ENCODE measurements at places on chromosomes 13 and 19.

GRCh38 chr13:45196096-45196495 lies 4.7 kb downstream of the KCTD4 start:
- DNase-seq: no peak

GRCh38 chr13:41821238-41821594 lies 139.7 kb downstream of the VWA8 start:
- DNase-seq: no peak

DNA sequence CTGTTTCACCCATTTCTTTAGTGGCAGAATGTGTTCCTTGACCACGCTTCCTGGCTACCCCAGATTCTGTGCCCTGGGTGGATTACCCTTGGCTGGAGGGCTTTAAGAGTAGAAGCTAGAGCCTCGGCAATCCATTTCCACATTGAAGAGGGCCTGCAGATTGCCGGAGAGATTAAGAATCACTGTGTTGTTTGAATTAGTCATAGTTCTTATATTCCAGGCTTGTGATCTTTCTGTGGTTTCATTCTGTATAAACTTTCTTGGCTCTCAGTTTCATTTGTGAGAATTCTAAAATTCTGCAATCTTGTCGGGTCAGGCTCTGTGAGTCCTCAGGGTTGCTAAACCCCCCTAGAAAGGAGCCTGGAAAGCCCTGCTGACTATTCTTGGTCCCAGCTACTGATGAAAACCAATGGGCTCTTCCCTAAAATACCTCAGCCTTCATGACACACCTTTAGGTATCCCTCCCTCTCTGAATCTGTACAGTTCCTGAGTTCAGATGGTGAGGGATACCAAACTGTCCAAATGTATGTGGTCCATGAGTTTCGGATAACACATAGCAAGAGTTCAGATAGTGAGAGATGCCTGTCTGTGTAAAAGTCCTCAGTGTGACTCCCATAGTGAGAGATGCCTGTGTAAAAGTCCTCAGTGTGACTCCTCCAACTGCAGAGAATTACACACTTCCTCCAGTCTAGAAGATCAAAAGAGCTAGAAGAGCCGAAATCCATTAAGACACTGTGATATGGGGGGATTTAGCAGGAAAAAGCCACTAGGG lies 4.3 kb downstream of the PHF11 start:
- DNase-seq: no peak

GRCh38 chr13:40615619-40616018 lies 50.8 kb downstream of the FOXO1 start:
- DNase-seq: no peak

GRCh38 chr19:52941941-52942385 lies 18.7 kb upstream of the ZNF888 start:
- peak; percentile 4 for DNase-seq

GRCh38 chr19:577439-578392 lies 5.3 kb downstream of the BSG start:
- no peak for DNase-seq

DNA sequence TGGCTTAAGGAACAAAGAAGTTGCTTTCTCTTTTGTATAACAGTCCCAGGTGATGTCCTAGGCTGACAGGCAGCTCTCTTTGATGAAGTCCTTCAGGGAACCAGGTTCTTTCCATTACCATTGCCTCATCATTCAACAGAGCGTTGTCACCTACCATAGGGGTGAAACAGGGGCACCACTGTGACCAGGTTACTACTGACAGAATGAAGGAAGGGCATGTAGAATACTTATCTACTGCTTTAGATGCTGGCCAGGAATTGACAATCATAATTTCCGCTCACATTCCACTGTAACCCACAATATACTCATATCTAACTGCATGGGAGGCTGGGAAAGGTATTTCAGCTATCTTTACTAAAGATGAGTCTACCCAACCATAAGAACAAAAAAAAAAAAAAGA lies 148.0 kb upstream of the FNDC3A start:
- DNase-seq: no peak

DNA sequence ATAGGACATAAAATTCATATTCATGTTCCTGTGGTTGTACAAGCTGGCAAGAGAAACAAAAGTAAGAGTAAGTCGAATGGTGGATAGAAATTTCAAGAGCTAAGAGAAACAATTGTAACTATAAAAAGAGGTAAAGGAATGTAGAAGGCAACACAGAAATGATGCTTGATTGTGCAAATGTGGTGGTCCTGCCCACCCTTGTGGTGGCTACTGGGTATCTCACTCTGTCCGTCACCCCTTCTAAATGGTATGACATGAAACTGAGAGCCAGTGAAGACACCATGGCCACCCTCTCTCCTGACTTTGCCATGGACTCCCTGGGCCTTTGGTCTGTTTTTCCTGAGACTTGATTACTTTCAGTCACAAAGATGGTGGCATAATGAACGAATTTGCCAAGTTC lies 925.9 kb upstream of the SLITRK6 start:
- DNase-seq: no peak

GRCh38 chr19:55384131-55384919 lies at the start of gene TMEM238:
Gene TMEM238 (minus strand): TSS chr19:55384292. CDS start chr19:55384259, 33 bp downstream.
- peak; percentile 46 for DNase-seq

DNA sequence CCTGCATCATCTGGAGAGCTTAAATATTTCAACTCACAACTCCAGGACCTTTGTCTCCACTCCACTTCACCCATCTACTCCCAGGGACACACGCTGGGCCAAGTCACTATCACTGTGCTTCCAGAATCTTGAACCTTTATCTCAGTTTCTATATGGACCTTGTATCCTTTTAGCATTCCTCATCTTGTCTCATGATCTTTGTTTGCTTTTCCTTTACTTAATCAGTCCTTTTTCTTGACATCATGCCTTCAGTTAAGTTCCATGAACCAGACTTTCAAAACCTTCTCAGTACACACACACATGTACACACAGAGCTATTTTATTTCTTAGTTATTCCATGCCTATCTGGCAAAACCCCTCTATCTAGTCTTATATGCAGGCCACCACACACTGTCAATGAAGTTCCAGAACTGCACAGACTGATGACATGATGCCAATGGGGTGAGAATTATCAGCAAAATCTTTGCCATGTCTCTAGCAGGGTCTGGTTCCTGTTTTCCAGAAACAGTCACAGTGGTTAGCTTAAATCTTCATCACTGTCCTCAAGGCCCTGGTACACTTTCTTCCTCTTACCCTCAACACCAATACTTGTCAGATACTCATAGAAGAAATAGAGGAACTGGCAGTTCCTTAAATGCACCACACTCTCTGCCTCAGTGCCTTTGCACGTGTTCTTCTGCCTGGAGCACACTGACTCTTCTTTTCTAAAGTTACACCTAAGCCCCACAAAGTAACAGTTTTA lies 77.6 kb upstream of the STARD13 start:
- DNase-seq: no peak

DNA sequence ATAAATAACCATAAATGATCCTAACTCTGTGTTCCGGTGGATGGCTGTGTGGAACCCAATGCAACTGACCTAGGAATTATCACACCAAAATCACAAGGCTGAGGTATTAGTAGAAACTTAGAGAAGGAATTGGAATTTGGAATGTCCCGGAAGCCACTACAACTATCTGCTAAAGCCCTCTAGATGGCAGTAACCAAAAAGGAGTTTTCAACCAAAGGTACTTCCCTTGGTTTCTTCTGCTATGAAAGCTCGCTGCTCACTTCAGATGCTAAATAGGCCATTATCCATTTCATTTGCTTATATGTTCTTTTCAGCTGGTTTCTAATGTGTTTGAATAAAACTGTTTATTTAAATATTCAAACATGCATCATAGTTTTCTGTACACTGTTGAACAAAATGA lies 1589.1 kb upstream of the SPRY2 start:
- peak; percentile 34 for DNase-seq

DNA sequence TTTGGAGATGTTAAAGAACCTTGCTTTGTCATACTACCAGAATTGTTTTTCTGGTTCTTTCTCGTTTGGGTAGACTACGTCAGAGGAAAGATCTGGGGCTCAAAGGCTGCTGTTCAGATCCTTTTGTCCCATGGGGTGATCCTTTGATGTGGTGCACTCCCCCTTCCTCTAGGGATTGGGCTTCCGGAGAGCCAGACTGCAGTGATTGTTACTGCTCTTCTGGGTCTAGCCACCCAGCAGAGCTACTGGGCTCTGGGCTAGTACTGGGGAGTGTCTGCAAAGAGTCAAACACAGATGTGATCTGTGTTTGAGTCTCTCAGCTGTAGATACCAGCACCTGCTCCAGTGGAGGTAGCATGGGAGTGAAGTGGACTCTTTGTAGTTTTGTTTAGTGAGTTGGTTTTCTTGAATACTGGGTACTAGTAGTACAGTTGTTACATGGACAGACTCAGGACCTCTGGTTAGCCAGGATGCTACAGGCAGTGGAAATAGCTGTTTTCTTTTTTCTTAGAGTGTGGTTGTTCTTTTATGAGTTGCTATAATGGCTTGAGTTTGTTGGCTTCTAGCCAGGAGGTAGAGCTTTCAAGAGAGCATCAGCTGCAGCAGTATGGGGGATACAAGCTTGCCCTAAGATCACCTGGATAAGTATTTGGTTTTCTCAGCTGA lies 34.4 kb downstream of the DNAJC15 start:
- peak; percentile 77 for DNase-seq

DNA sequence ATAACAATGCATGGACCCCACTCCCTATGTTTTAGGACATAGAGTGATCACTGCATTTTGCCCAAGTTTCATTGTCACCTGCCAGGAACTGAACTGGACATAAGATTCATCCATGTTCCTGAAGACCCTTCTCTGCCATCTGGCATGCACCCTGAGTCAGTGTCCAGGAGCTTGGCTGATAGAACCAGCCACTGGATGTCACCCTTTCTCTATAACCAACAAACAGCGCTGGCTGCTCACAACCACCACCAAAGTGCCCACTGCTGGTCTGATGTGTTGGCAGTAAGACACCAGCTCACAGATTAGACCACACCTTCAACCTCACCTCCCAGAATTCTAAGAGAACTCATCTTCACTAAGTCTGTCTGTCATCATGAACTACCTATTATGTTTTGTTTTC lies 333.4 kb downstream of the ITGBL1 start:
- peak; percentile 44 for DNase-seq

- DNase-seq: no peak
Measured at GRCh38 chr19:13629687-13630357, 123.5 kb upstream of the CACNA1A start.

- DNase-seq: peak; percentile 30
Measured at GRCh38 chr13:102141625-102142472, 260.0 kb downstream of the FGF14 start.

DNA sequence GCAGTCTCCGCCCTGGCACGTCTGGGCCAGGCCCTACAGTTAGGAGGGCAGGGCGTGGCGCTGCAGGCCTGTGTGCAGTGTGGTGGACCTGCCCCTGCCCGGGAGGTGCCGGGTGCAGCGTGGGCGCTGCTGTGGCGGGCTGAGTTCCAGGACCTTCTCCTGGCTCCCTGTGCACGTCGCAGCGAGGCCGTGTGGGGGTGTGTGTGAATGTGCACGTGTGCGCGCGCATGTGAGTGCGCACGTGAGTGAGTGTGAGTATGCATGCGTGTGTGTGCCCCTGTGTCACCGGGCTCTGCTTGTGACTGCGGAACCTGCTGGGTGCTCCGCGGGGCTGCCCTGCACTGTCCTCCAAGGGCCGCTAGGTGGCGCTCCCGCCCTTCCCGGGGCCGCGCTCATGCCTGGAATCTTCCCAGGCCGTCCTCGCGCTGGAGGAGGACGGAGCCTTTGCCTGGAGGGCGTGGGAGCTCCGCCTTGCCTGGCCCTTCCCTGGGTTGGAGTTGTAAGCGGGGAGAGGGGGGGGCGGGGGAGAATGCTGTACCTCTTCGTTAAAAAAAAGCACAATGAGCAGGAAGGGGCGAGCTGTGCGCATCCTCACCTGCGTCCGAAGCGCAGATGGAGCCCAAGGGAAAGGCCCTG lies 79.3 kb downstream of the KDM4B start:
- peak; percentile 45 for DNase-seq

DNA sequence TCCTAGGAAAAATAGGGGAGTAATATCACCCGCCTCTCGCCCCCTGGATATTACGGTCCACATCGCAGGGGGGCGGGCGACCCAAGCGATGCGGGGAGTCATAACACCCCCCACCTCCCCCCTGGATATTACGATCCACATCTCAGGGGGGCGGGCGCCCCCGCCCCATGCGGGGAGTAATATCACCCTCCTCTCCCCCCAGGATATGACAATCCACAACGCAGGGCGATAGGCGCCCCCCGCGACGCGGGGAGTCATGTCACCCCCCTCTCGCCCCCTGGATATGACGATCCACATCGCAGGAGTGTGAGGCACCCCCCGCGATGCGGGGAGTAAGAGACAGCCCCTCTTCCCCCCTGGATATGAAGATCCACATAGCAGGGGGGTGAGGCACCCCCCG lies 684.4 kb upstream of the PCDH9 start:
- no peak for DNase-seq

DNA sequence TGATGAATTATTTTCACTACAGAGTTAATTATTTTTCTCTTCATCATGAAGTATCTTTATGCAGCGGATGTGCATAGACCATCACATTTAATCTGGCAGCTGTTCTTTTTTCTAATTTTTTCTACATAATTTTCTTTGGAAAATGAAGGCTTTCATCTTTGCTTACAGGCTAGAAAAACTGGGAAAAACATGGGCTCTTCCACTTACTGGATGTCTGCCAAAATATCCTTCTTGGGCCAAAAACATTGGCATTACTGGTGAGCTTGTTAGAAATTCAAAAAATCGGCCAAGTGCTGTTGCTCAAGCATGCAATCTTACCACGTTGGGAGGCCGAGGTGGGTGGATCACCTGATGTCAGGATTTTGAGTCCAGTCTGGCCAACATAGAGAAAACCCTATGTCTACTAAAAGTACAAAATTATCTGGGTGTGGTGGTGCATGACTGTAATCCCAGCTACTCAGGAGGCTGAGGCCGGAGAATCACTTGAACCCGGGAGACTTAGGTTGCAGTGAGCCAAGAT lies 176.8 kb downstream of the ZNF737 start:
- no peak for DNase-seq

DNA sequence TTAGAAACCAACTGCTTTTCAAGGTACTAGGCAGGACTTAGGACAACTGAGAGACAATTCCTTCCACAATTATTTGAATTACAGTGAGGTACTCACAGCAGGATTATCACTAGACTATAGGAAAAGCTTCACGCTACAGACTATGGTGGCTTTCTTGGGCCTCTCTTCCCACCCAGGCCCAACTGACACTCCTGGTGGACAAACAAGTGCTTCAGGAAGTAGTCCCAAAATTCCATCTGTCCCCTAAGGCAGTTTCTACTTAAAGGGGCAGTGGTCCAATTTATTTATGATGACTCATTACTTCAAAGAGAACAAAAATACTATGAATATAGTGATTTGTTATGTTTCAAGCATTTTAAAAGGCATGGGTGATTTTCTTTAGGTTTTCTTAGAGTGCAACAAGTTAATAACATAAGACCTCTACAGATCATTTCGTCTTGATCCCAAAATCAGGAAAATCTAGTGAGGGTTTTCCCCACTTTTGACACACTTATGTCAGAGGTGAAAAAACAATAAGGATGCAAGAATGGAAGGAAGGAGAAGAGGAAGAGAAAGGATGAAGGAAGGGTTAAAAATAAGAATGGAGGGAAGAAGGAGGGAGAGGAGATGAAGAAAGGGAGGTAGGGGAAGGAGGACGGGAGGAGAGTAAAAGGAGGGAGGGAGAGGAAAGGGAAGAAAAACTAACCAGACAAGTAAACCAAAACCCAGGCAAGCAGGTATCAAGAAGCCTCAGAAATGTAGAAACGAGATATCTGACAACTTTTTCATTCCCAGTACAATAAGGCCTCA lies 100.7 kb downstream of the SERP2 start:
- DNase-seq: no peak

Data from NCI-H345 (cell line).